AG20443 (cell line): ENCODE measurements at places on chromosomes 4 and X.
A peak's percentile ranks its signal among the peaks of the same experiment; 100 is the strongest.

- no peak for DNase-seq
Measured at GRCh38 chrX:54633641-54634040, 103.6 kb downstream of the GNL3L start.

DNA sequence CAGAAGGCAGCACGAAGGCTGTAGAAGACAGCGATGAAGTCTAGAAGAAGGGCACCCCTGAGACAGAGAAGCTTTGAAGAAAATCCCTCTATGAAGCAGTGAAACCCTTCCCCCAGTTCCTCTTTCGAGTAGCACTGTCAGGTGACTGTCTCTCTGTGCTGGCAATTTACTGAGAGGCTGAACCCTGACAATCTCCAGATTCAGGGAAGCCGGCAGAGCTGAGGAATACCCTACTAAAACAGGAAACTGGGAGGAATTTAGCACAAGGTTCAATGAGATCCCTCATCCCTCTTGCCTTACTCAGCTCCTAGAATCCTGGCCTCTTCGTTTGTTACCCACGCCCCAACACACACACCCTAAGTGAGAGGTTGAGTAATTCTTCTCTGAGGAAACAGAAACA, 239.7 kb upstream of the NOCT start:
- peak; percentile 14 for DNase-seq

DNA sequence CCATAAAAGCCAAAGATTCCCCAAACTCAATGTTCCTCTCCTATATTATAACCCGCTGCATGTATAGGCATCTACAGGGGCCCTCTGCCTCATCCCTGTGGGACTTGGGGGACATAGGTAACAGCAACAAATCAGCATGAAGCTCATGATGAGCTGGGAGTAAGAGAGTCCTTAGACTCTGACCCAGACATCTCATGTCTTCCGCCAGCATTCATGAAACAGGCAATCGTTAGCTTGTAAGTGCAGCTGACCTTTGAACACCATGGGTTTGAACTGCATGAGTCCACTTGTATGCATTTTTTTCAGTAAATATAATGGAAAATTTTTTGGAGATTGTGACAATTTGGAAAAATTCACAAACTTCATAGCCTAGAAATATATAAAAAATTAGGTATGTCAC, 10.4 kb upstream of the SCOC start:
- DNase-seq, result no peak

- peak; percentile 27 for DNase-seq
Measured at GRCh38 chr4:151922306-151922705, 161.5 kb upstream of the GATB start.

DNA sequence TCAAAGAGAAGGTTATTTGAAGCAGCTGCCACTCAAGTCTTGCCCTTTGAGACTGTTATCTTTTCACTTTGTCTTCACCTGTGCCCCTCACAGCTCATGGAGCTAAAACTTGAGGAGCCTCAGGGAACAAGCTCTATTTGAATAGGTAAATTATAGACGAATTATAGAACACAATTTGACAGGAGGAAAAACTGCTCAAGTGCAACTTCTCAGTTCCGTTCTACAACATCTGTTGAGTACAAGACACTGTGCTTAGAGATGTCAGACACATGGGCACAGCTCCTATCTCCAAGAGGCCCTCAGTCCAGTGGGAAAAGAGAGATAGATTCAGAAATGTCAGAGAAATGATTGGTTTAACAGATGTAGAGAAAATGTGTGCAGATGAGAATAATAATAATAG, 5.1 kb downstream of the PPP1R2C start:
- DNase-seq, result no peak

- peak; percentile 19 for DNase-seq
Measured at GRCh38 chr4:4507923-4508322, 33.9 kb downstream of the STX18 start.

DNA sequence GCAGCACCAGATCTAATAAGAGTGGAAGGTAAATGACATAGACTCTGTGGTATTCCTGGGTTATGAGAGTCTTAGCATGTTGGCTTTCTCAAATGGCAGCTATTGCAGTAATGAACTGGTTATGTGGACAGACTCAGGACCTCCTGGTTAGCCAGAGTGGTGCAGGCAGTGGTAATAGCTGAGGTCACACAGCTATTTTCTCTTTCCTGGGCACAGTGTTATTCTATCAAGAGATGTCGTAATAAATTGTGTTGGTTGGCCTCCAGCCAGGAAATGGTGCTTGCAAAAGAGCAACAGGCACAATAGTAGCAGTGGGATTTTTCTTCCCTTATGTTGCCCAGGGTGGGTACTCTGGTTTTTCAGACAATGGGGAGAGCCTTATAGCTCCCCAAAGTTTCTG, 279.2 kb upstream of the FGF16 start:
- DNase-seq, result no peak

DNA sequence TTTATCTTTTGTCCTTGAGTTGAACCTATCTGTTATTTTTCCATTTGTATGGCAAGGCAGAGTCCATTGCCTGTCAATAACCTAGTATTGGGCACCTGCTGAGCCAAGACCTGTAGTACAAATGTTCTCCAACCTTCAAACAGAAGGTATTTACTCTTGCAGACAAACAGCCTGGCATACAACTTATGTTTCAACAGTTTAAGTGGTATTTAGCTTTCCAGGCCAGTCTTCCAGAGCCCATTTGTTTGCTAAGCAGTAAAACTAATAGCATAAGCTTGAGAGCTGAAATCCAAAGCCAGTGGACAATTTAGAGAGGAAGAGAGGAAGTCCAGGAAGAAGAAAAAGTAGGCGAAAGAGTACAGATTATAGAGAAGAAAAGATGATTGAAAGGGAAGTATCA, 979.3 kb downstream of the GLUD2 start:
- DNase-seq, result no peak

DNA sequence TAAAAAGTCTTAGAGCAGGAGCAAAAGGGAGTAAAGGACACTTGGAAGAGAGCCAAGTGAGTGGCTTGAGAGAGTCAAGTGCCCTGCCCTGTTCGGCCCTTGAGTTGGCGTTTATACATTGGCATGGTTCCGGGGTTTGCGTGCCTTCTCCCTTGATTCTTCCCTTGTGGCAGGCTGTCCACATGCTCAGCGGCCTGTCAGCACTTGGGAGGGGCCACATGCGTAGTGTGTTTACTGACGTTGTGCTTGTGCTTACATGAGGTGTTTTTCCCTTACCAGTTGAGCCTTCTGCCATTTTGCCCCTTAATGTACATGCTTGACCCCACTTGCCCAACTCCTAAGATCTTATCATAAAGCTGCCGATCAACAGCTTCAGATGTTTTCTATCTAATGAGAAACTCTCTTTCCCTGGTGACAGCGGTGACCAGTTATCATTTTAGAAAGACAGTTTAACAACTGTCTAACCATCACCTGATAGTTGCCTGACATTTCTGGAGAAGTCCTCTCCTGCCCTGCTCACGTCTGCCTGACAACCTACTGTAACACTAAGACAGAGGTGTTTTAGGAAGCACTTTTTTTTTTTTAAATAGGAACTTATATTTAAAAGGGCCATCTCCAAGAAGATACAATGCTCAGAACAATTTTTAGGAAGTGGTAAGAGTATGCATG, 49.5 kb upstream of the GC start:
- no peak for DNase-seq

- DNase-seq, result peak; percentile 32
Measured at GRCh38 chr4:16530688-16531635, 304.7 kb upstream of the TAPT1 start.

DNA sequence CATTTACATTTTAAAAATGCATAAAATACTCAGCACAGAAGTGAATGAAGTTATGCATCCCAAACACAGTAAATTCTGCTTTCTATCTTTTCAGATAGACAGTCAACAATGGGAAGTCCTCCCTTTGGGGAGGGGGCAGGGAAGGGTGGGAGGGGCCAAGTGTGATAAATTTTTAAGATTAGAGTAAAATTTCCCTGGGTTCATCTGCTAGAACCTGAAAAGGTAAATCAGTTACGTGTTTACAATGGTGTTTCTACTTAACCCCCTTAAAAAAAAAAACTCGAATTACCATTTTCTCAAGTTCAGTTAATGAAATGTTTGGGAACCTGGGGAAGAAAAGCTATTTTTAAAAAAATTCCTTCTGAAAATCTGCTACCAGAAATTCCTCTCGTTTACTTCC, 9.1 kb downstream of the PITX2 start:
- DNase-seq, result no peak

DNA sequence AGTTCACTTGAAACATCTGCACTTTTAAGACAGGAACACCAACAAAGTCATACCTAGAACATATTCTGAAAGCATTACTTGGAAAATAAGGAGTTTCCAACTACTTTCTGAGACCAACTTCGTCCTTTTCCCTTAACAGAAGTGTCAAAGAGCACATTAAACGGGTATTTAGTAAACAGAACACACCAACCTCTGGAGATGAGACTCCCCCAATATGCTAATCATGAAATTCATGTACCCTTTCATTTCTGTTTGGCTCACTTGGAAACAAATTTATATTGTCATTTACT, 69.2 kb downstream of the NOCT start:
- DNase-seq, result no peak

DNA sequence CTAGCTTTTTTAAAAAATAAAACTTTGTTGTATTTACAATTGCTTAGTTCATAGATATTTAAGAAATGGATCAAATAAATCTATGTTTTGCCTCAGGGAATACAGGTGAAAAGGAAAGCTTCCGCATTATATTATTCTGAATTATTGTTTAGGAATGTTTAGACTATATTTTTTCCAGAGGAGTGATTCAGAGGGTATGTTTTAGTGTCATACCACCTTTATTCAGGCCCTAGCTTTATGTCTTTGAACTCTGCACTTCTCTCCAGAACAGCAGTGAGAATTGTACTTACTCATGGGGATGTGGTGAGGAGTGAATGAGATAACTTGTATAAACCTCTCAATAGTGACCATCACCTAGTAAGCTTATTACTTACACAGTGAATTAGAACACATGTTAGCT, 14.0 kb downstream of the SLIT2 start:
- no peak for DNase-seq

- DNase-seq, result no peak
Measured at GRCh38 chrX:77694491-77694890, 91.5 kb downstream of the ATRX start.
